ENCODE measurements at places on chromosomes 1 and 21. TPM values are rescaled to one million over a fixed set of nuclear protein-coding genes. Genes with fewer than 3 reads are reported as not detected.

Gene COL6A2
- 509 TPM for total RNA-seq

Gene PAQR7
- total RNA-seq: 20.5 TPM

Gene OXCT2
- total RNA-seq: 1.3 TPM

Gene GJB3
- not detected for total RNA-seq

Gene TNFAIP8L2
- total RNA-seq: not detected

Gene TCHH
- 0.05 TPM for total RNA-seq

Gene HES5
- 0.53 TPM for total RNA-seq

Gene VTCN1
- total RNA-seq: not detected

Gene HPCA
- not detected for total RNA-seq
